ENCODE measurements at places on chromosomes 2 and 18.

GRCh38 chr18:69845593-69846506 lies 101.8 kb downstream of the CD226 start:
- no peak for DNase-seq

DNA sequence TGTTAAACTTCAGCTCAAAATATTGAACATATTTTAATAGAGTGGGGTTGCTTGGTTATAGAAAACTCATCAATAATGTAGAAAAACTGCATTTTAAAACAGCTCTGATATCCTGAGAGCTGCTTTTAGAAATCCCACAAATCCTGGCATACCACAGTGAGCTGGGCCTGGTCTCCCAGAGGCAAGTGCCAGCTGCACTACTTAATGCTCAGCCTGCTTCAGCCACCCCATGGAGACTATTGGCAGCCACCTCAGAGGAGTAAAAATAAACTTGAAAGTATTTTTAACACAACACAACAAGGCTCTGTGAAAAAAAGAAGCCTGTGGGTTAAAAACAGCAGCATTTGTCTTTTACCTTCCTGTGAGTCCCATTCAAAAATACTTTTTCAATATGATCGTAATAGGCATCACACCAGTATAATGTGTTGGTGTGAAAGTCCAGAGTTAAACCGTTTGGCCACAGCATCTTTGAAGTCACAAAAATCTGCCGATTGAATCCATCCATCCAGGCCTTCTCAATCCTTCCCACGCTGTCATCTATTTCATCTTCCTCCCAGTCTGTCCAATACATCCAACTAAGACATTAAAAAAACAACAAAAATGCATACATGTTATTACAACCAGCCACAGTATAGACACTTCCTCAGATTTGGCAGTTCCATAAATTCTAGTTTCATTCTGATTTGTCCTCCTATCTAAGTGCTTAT lies 1115.3 kb downstream of the LRP1B start:
- DNase-seq: no peak

GRCh38 chr18:56721491-56721890 lies 70.3 kb downstream of the WDR7 start:
- no peak for DNase-seq

DNA sequence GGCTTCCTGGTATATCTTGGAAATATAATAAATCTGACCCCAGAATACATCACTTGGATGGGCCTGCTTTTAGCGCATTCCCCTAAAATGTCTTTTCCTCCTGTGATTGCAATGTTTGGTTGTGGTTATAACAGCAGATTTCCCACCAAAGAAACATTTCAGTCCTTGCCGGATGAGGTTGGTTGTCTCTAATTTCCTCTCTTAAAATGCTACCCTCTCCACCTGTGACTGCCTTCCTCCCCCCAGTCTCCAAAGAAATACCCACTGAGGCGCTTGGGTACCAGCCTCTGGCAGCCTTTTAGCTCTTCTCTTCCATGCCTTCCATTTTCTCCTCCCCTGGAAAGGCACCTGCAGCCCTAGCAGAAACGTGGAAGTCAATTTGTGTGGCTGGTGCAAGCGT lies 102.1 kb upstream of the SIX3 start:
- DNase-seq: no peak

- no peak for DNase-seq
These were observed 42.4 kb downstream of the ASB18 start for GRCh38 chr2:236221798-236222197.

- DNase-seq: no peak
These were observed 153.5 kb upstream of the ALKAL2 start for GRCh38 chr2:441258-442022.

GRCh38 chr18:63216516-63217311 lies 102.9 kb downstream of the BCL2 start:
- no peak for DNase-seq

DNA sequence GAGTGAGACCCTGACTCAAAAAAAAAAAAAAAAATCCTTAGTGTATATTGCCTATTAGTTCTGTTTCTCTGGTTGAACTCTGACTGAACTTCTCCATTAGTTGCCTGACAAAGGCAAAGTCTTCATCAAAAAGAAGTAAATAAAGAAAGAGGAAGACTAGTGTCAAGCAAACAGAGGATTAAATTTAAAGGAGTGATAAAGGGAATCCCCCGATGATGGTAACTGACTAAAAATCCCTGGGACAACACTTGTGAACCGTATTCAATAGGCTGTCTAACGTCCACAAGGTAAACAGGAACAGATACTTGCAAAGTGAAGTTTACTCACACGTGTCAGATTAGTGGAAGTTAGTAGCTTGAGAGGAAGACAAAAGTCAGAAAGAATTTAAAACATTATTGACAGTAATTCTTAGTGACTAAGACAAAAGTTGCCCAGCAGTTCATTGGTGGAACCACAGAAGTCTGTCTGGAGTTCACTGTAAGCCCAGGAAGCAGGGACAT lies 26.2 kb upstream of the SPOPL start:
- DNase-seq: no peak

DNA sequence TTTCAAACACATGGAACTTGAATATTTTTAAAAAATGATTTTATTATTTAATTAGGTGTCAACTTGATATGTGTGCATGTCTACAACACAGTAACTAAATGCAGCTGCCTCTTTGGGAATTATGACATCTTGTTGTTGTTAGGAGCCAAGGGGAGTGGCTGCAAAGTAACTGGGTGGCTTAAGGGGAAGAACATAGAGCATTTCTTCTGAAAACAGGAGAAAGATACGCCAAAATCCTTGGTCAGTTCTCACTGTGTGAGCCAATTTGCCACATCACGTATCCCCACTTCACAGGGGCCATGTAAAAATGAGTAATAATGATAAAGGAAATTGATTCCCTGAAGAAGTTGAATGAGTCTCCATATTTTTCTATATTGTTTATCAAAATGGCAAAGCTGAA lies 309.8 kb upstream of the COL3A1 start:
- no peak for DNase-seq

- DNase-seq: no peak
These were observed 48.5 kb upstream of the PGAP1 start for GRCh38 chr2:196974970-196975369.

GRCh38 chr18:61173554-61173953 lies 159.7 kb upstream of the CDH20 start:
- DNase-seq: no peak

DNA sequence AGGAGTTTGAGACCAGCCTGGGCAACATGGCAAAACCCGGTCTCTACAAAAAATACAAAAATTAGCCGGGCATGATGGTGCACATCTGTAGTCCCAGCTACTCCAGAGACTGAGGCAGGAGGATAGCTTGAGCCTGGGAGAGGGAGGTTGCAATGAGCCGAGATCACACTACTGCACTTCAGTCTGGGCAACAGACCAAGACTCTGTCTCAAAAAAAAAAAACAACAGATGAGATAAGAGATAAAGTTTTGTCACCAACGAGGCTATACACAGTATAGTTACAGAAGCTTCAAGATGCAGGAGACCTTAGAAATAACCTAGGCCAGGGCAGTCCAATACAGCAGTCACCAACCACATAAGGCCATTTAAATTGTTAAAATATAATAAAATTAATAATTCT lies 9.4 kb downstream of the FAM124B start:
- no peak for DNase-seq

- DNase-seq: no peak
These were observed 236.7 kb downstream of the SLC4A3 start for GRCh38 chr2:219864154-219864553.

DNA sequence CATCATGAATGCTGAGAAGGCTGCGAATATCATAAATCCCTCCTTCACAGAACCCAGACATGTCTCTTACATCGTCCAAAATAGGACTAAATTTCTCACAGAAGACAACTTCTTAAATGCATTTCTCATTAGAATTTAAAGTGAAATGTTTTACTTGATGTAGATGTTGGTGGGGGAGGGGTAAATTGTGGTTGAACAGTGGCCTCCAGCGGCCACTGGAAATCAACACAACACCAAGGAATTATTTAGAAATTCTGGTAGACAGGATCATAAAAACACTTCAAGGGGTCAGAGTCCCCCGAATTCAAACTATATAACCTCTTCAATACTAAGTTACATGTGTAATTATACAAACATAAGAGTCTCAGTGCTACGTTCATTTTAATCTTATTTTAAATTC lies 135.9 kb downstream of the ABCA12 start:
- DNase-seq: no peak

GRCh38 chr18:63534615-63535014 lies 7.6 kb upstream of the SERPINB12 start:
- DNase-seq: no peak

GRCh38 chr2:10422732-10423399 lies 25.3 kb downstream of the ODC1 start:
- no peak for DNase-seq

DNA sequence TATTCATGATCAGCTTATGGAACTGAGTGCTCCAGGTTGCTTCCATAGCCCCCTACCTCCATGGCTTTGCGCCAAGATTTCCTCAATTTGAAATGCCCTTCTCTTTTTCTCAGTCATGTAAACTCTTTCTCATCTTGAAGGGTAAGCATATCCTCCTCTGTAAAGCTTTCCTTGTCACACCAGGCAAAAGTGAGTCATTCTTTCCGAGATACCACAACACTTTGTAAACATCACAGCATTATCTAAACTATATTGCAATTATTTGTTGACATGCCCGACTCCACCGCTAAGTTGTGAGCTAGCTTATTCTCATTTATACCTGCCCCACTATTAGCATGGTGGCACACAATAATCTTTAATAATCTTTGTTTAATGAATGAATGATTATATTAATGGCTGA lies 419.5 kb upstream of the CHST9 start:
- no peak for DNase-seq

GRCh38 chr18:61736133-61736532 lies 156.7 kb downstream of the RNF152 start:
- no peak for DNase-seq

DNA sequence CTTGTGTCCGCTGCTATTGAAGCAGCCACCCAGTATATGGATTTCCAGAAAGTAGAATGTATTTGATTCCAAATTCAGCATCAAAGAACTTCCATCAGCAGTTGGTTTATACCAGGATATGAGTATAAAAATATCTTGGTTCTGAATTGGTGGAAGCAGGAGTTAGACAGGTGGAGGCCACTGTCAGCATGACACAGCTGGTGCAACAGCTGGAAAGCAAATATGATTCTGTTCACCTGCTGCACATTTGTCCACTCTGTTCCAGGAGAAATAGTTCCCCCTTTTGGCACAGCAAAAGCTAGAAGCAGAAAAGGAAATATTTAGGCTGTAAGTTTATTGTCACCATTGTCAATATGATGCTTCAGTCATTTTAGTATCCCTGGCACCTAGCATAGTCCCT lies 41.2 kb downstream of the KIAA2012 start:
- DNase-seq: no peak

DNA sequence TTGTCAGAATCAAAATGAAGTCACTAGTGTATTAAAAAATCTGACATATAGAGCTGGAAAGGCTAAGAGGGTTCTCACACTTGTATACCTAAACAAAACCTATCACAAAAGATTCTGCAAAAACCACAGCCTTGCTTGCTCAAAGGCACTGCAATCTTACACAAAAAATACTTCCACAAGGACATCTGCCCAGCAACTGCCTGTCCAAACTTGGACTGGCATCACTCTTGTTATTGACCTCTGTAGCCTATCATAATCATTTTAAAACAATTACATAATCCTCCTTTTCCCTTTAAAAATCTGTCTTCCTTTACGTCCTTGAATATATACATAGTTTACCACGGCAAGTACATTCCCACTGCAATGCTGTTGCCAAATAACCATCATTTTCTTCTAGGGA lies 19.9 kb downstream of the CHMP3 start:
- DNase-seq: no peak

- DNase-seq: no peak
These were observed 5.8 kb downstream of the FZD7 start for GRCh38 chr2:202039278-202040078.

DNA sequence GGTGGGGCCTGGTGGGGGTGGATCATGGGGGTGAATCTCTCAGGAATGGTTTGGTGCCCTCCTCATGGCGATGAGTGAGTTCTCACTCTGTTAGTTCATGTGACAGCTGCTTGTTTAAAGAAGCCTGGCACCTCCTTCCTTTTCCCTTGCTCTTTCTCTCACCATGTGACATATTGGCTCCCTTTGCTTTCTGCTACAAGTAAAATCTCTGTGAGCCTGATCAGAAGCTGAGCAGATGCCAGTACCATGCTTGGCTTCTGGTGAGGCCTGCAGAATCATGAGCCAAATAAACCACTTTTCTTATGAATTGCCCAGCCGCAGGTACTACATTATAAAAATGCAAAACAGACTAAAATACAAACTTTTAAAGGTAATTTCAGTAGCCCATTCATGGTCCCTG lies 73.4 kb upstream of the TEX51 start:
- DNase-seq: no peak

GRCh38 chr2:9693196-9693491 lies 62.3 kb upstream of the YWHAQ start:
- DNase-seq: no peak

- DNase-seq: no peak
These were observed 1184.9 kb upstream of the ACVR2A start for GRCh38 chr2:146659976-146660375.

DNA sequence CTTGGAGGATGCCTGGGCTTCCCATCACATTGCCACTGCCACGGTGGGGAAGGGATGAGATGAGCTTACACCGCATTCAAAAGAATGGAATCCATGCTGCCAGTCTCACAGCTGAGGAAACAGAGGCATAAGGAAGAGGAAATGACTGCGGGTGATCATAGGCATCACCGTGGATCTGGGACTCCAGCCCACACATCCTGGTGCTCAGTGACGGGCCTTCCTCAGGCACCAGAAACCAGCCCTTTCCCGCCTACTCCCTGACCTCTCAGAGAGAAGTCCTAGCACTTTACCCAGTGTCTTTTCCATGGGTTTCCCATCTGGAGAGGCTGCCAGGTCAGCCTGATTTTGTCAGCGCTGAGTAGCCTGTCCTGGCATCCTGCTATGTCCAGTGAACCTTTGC lies 5.3 kb upstream of the PLB1 start:
- no peak for DNase-seq

- DNase-seq: no peak
These were observed 21.2 kb downstream of the CFAP221 start for GRCh38 chr2:119565481-119565880.

- DNase-seq: no peak
These were observed 1292.2 kb upstream of the ZEB2 start for GRCh38 chr2:145812165-145812554.

GRCh38 chr2:134362152-134362668 lies 108.3 kb downstream of the MGAT5 start:
- DNase-seq: no peak

Data from stimulated activated CD4-positive, alpha-beta T cell treated with anti-CD3 and anti-CD28 coated beads, TNF-alpha, amount 100 ng/mL, for 1 hour (primary cell).